ENCODE measurements at places on chromosomes 13 and 19.

DNA sequence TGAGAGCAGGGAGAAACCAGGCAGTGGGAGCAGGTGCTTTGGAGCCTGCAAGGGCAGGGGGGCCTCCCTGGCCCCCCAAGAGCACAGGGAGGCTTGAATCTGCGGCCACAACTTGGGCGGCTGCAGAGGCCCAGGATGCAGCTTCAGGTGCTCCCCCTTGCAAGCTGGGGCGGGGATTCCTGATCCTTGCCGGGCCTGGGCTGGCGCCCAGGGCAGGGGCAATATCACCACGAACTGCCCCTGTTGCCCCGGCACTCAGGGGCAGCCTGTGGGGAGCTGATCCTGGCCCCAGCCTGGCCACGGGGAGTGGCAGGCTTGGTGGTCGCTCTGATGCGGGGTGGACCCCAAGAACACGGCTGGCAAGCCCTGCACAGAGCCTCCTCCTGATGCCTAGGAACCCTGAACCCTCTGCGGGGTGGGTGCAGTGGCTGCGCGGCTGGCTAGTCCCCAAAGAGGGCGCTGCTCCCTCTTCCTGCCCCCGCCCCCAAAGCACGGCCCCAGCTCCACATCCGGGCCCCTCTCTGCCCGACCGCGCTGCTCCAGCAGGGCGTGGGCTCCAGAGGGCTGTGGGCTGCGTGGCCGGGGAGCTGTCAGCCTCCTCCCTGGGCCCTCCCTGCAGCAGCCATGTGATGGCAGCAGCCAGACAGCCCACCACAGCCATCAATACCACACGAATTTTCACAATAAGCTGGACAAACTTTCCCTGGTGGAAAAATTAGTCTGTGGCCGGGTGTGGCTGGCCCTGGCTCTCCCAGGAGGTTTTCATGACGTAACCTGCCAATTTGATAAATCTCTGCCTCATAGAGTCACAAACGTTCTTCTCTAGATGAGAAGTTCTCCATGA lies 21.0 kb downstream of the TNFSF9 start:
- H3K27ac ChIP-seq, result no peak overlapping the region
- no peak overlapping the region for H3K4me3 ChIP-seq
- no peaks in the 10 kb centered on the region for H3K36me3 ChIP-seq
- H3K4me1 ChIP-seq, result peaks cover 3% of the 10 kb centered on the region

GRCh38 chr19:15305582-15306334 lies 26.6 kb downstream of the BRD4 start:
- DNase-seq, result no peak
- H3K4me3 ChIP-seq, result no peak overlapping the region
- H3K4me1 ChIP-seq, result peaks cover 11% of the 10 kb centered on the region
- H3K27ac ChIP-seq, result no peak overlapping the region
- no peaks in the 10 kb centered on the region for H3K27me3 ChIP-seq

- peaks cover 19% of the 10 kb centered on the region for H3K27me3 ChIP-seq
- no peak overlapping the region for H3K4me3 ChIP-seq
- H3K27ac ChIP-seq, result no peak overlapping the region
- DNase-seq, result no peak
These were observed 14.5 kb downstream of the SHISA2 start for GRCh38 chr13:26037302-26037701.

DNA sequence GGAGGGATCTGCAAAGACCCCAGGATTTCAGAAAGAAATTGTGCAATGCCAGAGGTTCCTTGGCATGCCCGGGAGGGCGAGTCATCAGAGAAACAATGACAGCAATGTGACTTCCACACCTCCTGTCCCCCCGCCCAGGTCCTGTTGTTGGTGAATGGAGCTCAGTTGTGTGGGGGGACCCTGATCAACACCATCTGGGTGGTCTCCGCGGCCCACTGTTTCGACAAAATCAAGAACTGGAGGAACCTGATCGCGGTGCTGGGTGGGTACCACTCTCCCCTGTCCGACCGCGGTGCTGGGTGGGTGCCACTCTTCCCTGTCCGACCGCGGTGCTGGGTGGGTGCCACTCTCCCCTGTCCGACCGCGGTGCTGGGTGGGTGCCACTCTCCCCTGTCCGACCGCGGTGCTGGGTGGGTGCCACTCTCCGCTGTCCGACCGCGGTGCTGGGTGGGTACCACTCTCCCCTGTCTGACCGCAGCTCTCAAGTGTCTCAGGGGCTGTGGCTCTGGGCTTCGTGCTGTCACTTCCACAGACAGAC lies 5.2 kb upstream of the F10 start:
- peaks cover 9% of the 10 kb centered on the region for H3K4me1 ChIP-seq
- H3K27ac ChIP-seq, result no peak overlapping the region
- H3K27me3 ChIP-seq, result peaks cover 23% of the 10 kb centered on the region

- DNase-seq, result no peak
- peaks cover 14% of the 10 kb centered on the region for H3K27me3 ChIP-seq
- H3K27ac ChIP-seq, result no peak overlapping the region
- no peak overlapping the region for H3K4me3 ChIP-seq
- H3K4me1 ChIP-seq, result peaks cover 19% of the 10 kb centered on the region
These were observed 21.5 kb upstream of the FXYD3 start for GRCh38 chr19:35093941-35094647.

GRCh38 chr19:14405380-14405757 lies 13.8 kb downstream of the DDX39A start:
- H3K4me3 ChIP-seq, result peak overlapping the region; percentile 81
- peaks cover 22% of the 10 kb centered on the region for H3K4me1 ChIP-seq
- DNase-seq, result no peak
- H3K36me3 ChIP-seq, result peaks cover 17% of the 10 kb centered on the region
- no peaks in the 10 kb centered on the region for H3K27me3 ChIP-seq

DNA sequence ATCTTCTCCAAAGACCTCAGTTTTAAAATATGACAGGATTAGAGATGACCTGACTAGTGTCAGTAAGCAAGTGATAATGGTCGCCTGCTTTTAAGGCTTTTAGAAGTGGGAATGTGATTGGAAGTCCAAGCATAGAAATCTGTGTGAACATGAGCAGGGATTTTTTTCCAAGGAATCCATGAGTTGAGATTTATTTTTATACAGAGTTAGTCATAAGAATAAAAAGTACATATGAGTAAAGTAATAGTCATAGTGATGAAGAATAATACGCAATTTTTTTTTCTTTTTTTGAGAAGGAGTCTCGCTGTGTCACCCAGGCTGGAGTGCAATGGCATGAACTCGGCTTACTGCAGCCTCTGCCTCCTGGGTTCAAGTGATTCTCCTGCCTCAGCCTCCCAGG lies 1.6 kb downstream of the ZNF546 start:
- no peaks in the 10 kb centered on the region for H3K27me3 ChIP-seq
- H3K4me3 ChIP-seq, result peak overlapping the region; percentile 99
- no peak for DNase-seq
- H3K27ac ChIP-seq, result no peak overlapping the region
- H3K36me3 ChIP-seq, result peaks cover 42% of the 10 kb centered on the region

- H3K4me1 ChIP-seq, result peaks cover 26% of the 10 kb centered on the region
- H3K27me3 ChIP-seq, result peaks cover 83% of the 10 kb centered on the region
- peak; percentile 78 for DNase-seq
- peaks cover 5% of the 10 kb centered on the region for H3K36me3 ChIP-seq
- H3K4me3 ChIP-seq, result peak within 1 kb of the TSS; percentile 52
These were observed at the start of gene TTYH1 for GRCh38 chr19:54415208-54415900. TSS of gene TTYH1 (plus strand) at chr19:54415464. CDS start at chr19:54415553, 89 bp downstream.

DNA sequence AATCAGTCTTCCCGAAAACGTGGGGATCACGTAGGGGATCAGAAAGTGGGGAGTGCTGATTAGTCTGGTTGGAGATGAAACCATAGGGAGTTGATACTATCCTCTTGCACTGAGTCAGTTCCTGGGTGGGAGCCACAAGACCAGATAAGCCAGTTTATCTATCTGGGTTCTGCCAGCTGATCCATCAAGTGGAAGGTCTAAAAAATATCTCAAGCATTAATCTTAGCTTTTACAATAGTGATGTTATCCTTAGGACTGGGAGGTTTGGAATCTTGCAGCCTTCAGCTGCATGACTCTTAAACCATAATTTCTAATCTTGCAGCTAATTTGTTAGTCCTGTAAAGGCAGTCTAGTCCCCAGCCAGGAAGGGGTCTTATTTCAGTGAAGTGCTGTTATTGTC lies 2474.2 kb downstream of the PCDH9 start:
- H3K4me1 ChIP-seq, result no peaks in the 10 kb centered on the region
- H3K36me3 ChIP-seq, result no peaks in the 10 kb centered on the region
- DNase-seq, result no peak
- no peak overlapping the region for H3K4me3 ChIP-seq

DNA sequence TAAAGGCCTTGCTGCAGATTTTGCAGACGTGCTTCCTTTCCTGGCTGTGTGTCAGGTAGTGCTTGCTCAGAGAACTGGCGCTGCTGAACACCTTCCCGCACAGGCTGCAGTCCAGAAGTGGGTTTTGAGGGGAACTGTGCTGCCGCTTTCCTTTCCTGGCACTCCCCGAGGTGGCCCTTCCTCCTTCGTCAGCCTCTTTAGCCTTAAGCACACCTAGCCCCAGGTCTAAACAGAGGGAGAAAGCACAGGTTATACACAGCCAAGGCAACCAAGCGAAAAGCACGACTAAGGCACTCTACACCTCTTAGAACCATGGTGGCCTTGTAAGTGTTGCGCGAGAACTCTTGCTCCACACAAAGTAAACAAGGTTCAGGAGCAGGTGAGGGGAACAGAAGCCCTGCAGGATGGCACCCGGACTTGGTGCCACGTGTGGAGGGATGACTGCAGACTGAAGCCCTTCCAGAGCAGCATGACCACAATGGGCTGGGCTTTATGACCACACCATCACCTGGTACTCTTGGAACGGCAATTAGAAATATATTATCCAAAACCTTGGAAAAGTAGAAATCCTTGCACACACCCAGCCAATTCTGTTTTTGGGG lies 23.6 kb downstream of the ZNF541 start:
- DNase-seq, result no peak
- H3K27me3 ChIP-seq, result peaks cover 21% of the 10 kb centered on the region
- no peaks in the 10 kb centered on the region for H3K4me1 ChIP-seq
- H3K27ac ChIP-seq, result peak overlapping the region; percentile 61

DNA sequence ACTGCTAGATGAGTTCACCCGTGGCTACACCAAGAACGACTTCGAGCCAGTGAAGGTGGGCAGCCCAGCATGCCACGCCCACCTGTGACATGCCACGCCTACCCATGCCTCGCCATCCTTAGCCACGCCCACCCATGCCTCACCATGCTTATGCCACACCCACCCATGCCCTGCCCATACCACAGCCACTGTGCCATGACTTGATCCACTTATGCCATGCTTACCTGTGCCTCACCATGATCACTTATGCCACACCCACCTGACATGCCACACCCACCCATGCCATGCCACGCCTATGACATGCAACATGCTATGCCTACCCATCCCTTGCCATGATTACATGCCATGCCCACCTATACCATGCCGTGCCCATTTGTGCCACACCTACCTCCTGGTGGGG lies 12.9 kb upstream of the USE1 start:
- H3K4me1 ChIP-seq, result peaks cover 8% of the 10 kb centered on the region
- peaks cover 72% of the 10 kb centered on the region for H3K36me3 ChIP-seq
- peaks cover 2% of the 10 kb centered on the region for H3K27me3 ChIP-seq

- H3K36me3 ChIP-seq, result no peaks in the 10 kb centered on the region
- no peaks in the 10 kb centered on the region for H3K27me3 ChIP-seq
- H3K4me1 ChIP-seq, result peaks cover 40% of the 10 kb centered on the region
- DNase-seq, result no peak
- H3K4me3 ChIP-seq, result no peak overlapping the region
These were observed 360.0 kb downstream of the DCT start for GRCh38 chr13:94119360-94119936.

GRCh38 chr13:79440958-79441528 lies 35.0 kb upstream of the RBM26 start:
- H3K27me3 ChIP-seq, result no peaks in the 10 kb centered on the region
- no peaks in the 10 kb centered on the region for H3K36me3 ChIP-seq
- H3K27ac ChIP-seq, result no peak overlapping the region

GRCh38 chr13:51260154-51260553 lies 38.0 kb downstream of the FAM124A start:
- peaks cover 9% of the 10 kb centered on the region for H3K27me3 ChIP-seq
- DNase-seq, result no peak
- no peak overlapping the region for H3K27ac ChIP-seq

GRCh38 chr13:100148422-100148821 lies 59.5 kb downstream of the PCCA start:
- H3K4me1 ChIP-seq, result no peaks in the 10 kb centered on the region
- peaks cover 82% of the 10 kb centered on the region for H3K36me3 ChIP-seq
- peak overlapping the region; percentile 61 for H3K27ac ChIP-seq

GRCh38 chr13:101757446-101758039 lies 305.1 kb downstream of the ITGBL1 start:
- no peaks in the 10 kb centered on the region for H3K4me1 ChIP-seq
- DNase-seq, result no peak
- H3K27ac ChIP-seq, result no peak overlapping the region
- H3K4me3 ChIP-seq, result no peak overlapping the region
- H3K36me3 ChIP-seq, result no peaks in the 10 kb centered on the region

GRCh38 chr19:17021793-17022590 lies 4.6 kb downstream of the CPAMD8 start:
- no peak overlapping the region for H3K27ac ChIP-seq
- H3K4me1 ChIP-seq, result peaks cover 19% of the 10 kb centered on the region
- H3K36me3 ChIP-seq, result peaks cover 76% of the 10 kb centered on the region
- DNase-seq, result no peak

DNA sequence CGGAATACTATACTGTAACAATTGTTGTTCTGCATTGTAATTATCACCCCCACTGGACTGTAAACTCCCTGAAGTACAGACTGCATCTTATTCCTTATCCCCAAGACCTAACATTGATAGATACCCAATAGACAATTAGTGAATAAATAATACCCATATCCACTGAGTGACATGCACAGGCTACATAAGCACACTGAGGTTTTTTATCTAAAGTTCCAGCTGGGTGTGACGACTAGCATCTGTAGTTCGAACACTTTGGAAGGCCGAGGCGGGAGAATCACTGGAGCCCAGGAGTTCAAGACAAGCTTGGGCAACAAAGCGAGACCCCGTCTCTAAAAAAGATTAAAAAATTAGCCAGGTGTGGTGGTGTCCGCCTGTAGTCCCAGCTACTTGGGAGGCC lies 2.5 kb downstream of the KPNA3 start:
- H3K4me3 ChIP-seq, result peak overlapping the region; percentile 1
- no peak overlapping the region for H3K27ac ChIP-seq
- H3K4me1 ChIP-seq, result peaks cover 56% of the 10 kb centered on the region

GRCh38 chr13:49731766-49732165 lies 40.5 kb upstream of the EBPL start:
- H3K27ac ChIP-seq, result no peak overlapping the region
- peaks cover 7% of the 10 kb centered on the region for H3K27me3 ChIP-seq

Data from nephron progenitor cell (in vitro differentiated cells).